ENCODE measurements at places on chromosomes 7 and 10. TPM values are rescaled to one million over a fixed set of nuclear protein-coding genes. Genes with fewer than 3 reads are reported as not detected.

The FAM170B gene
- total RNA-seq = not detected

The PRPS1L1 gene
- total RNA-seq = not detected

The EBLN1 gene
- total RNA-seq = not detected

The CYP3A5 gene
- total RNA-seq = 1.2 TPM

The PNLIPRP2 gene
- not detected for total RNA-seq

The SUN3 gene
- total RNA-seq = not detected

The PRLHR gene
- not detected for total RNA-seq

DNA sequence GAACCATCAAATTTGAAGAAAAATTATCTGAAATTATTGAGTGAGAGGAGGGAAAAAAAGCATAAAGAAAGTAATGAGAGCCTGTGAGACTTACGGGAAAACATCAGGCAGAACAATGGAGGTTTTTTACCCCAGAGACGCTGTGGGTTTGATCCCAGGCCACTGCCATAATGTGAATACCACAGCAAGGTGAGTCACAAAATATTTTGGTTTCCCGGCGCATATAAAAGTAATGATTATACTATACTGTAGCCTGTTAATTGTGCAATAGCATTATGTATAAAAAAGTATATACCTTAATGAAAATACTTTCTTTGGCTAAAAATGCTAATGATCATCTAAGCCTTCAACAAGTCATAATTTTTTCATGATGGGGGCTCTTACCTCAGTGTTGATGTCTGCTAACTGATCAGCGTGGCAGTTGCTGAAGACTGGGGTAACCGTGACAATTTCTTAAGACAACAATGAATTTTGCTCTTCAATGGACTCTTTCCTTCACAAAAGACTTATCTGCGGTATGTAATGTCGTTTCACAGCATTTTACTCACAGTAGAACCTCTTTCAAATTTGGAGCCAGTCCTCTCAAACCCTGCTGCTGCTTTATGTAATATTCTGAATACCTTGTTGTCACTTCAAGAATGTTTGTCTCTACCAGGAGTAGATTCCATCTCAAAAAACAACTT is 97.0 kb upstream of the FAM20C start:
- H3K4me1 ChIP-seq = no peaks in the 10 kb centered on the region
- no peak overlapping the region for H3K27ac ChIP-seq
- H3K4me3 ChIP-seq = no peak overlapping the region
- no peak for DNase-seq

GRCh38 chr10:2921956-2922680 is 145.2 kb upstream of the PFKP start:
- H3K36me3 ChIP-seq = no peaks in the 10 kb centered on the region
- no peak overlapping the region for H3K27ac ChIP-seq
- no peaks in the 10 kb centered on the region for H3K27me3 ChIP-seq
- DNase-seq = no peak

GRCh38 chr10:101690461-101690860 is 4.5 kb downstream of the FBXW4 start:
- no peaks in the 10 kb centered on the region for H3K36me3 ChIP-seq
- peak overlapping the region; percentile 67 for H3K27ac ChIP-seq
- no peaks in the 10 kb centered on the region for H3K4me1 ChIP-seq
- H3K27me3 ChIP-seq = no peaks in the 10 kb centered on the region
- DNase-seq = no peak

- H3K4me1 ChIP-seq = no peaks in the 10 kb centered on the region
- no peaks in the 10 kb centered on the region for H3K27me3 ChIP-seq
- no peak overlapping the region for H3K27ac ChIP-seq
- no peak overlapping the region for H3K4me3 ChIP-seq
- H3K36me3 ChIP-seq = no peaks in the 10 kb centered on the region
- no peak for DNase-seq
These were observed 17.8 kb upstream of the CCNJ start for GRCh38 chr10:96025566-96025965.

DNA sequence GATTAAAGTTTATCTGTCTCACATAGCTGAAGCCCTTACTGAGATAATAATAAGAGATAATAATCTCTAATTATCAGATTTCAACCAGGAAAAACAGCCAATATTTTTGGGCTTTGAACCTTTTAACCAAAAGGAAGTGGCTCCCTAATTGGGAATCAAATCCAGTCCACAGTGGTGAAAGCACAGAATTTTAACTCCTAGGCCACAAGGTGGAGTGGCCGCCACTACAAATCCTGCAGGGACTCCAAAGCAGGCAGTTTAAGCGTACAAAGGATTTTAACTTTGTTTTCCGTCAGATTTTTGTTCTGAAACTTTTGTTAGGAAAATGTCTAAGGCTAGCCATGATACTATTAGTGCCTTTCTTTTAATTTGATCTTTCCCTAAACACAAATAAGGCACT is 99.6 kb upstream of the CCNY start:
- no peak for DNase-seq
- no peaks in the 10 kb centered on the region for H3K4me1 ChIP-seq
- no peak overlapping the region for H3K27ac ChIP-seq
- H3K36me3 ChIP-seq = no peaks in the 10 kb centered on the region
- no peak overlapping the region for H3K4me3 ChIP-seq
- no peaks in the 10 kb centered on the region for H3K27me3 ChIP-seq

GRCh38 chr10:102335184-102335583 is 60.3 kb upstream of the NFKB2 start:
- H3K36me3 ChIP-seq = no peaks in the 10 kb centered on the region
- no peak overlapping the region for H3K4me3 ChIP-seq
- H3K27ac ChIP-seq = peak overlapping the region; percentile 34
- DNase-seq = peak; percentile 71
- peaks cover 25% of the 10 kb centered on the region for H3K4me1 ChIP-seq

- no peak overlapping the region for H3K27ac ChIP-seq
- H3K36me3 ChIP-seq = no peaks in the 10 kb centered on the region
- H3K4me1 ChIP-seq = peaks cover 26% of the 10 kb centered on the region
- H3K27me3 ChIP-seq = no peaks in the 10 kb centered on the region
- DNase-seq = no peak
These were observed 34.6 kb downstream of the ZEB1 start for GRCh38 chr10:31353574-31353973.

- no peak for DNase-seq
- H3K36me3 ChIP-seq = no peaks in the 10 kb centered on the region
- H3K27me3 ChIP-seq = no peaks in the 10 kb centered on the region
- H3K4me3 ChIP-seq = no peak overlapping the region
- no peak overlapping the region for H3K27ac ChIP-seq
These were observed 908.3 kb downstream of the GRID1 start for GRCh38 chr10:85458324-85458723.

GRCh38 chr10:127990846-127991542 is 84.1 kb downstream of the PTPRE start:
- DNase-seq = no peak
- no peaks in the 10 kb centered on the region for H3K4me1 ChIP-seq
- H3K27ac ChIP-seq = peak overlapping the region; percentile 65
- no peaks in the 10 kb centered on the region for H3K36me3 ChIP-seq
- no peak overlapping the region for H3K4me3 ChIP-seq
- no peaks in the 10 kb centered on the region for H3K27me3 ChIP-seq

GRCh38 chr7:74625446-74625845 is 32.1 kb upstream of the GTF2I start:
- H3K36me3 ChIP-seq = no peaks in the 10 kb centered on the region
- no peak for DNase-seq
- peaks cover 13% of the 10 kb centered on the region for H3K4me1 ChIP-seq
- no peak overlapping the region for H3K4me3 ChIP-seq
- no peaks in the 10 kb centered on the region for H3K27me3 ChIP-seq

GRCh38 chr7:7977774-7978173 is 9.2 kb downstream of the GLCCI1 start:
- no peaks in the 10 kb centered on the region for H3K36me3 ChIP-seq
- no peaks in the 10 kb centered on the region for H3K27me3 ChIP-seq
- H3K4me1 ChIP-seq = no peaks in the 10 kb centered on the region
- no peak overlapping the region for H3K4me3 ChIP-seq
- no peak for DNase-seq
- no peak overlapping the region for H3K27ac ChIP-seq

- peak; percentile 81 for DNase-seq
- H3K27ac ChIP-seq = no peak overlapping the region
- H3K27me3 ChIP-seq = no peaks in the 10 kb centered on the region
- H3K36me3 ChIP-seq = no peaks in the 10 kb centered on the region
These were observed 34.8 kb downstream of the GRID2IP start for GRCh38 chr7:6516387-6516983.

GRCh38 chr10:77629775-77630506 is 7.7 kb downstream of the KCNMA1 start:
- H3K36me3 ChIP-seq = no peaks in the 10 kb centered on the region
- no peak overlapping the region for H3K27ac ChIP-seq
- DNase-seq = no peak
- no peaks in the 10 kb centered on the region for H3K4me1 ChIP-seq

DNA sequence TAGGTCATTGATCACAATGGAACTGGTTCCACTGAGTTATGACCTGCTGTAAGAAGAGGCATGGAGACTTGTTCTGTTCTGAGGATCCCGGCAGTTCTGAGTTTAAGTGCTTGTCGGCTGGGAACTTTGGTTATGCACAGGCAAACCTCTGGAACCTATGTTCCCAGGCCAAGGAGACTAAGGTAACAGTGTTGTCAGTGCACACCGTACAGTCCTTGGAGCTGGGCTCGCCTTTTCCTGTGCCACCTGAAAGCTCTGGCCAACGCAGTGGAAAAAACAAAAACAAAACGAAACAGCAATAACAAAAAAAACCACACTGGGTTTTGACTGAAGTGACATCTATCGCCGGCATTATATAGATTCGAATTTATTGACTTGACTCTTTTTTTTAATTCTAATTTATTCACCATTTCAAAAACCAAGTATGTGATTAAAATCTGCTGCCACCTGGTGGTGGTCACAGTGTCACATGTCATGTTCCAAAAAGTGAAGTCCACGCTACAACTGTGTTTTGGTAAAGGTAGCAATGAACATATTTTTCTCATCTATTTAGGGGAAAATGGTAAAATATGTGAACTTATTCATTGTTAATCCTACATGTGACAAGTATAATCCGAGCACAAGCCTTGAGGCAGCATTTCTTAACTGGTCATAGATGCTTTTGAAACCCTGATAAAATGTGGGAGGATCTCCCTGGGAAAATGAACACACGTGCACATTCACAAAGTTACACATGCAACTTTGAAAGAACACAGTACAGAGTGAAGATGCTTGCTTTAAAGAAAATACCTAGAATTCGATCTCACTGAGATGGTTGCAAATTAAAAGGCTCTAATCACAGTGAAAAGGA is 113.8 kb upstream of the PPP2R2D start:
- no peak overlapping the region for H3K27ac ChIP-seq
- H3K4me1 ChIP-seq = no peaks in the 10 kb centered on the region
- H3K4me3 ChIP-seq = no peak overlapping the region
- no peak for DNase-seq
- no peaks in the 10 kb centered on the region for H3K36me3 ChIP-seq
- no peaks in the 10 kb centered on the region for H3K27me3 ChIP-seq

GRCh38 chr7:116120839-116121238 is 89.5 kb upstream of the TES start:
- DNase-seq = no peak
- no peaks in the 10 kb centered on the region for H3K4me1 ChIP-seq
- no peak overlapping the region for H3K4me3 ChIP-seq

DNA sequence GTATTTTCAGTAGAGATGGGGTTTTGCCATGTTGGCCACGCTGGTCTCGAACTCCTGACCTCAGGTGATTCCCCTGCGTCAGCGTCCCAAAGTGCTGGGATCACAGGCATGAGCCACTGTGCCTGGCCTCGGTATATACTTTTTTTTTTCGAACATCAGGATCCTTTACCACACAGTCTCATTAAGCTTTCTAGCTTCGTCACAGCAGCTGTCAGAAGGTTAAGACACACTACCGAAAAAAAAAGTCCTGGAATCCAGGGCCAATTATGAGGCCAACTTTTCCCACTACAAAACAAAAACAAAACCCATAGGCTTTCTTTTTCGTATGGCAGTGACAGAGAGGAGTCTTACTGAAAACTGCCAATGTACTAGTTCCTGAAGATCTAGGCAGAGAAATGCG is 30.7 kb downstream of the ZC3HC1 start:
- no peak overlapping the region for H3K27ac ChIP-seq
- peaks cover 6% of the 10 kb centered on the region for H3K4me1 ChIP-seq
- H3K36me3 ChIP-seq = peaks cover 61% of the 10 kb centered on the region
- H3K27me3 ChIP-seq = no peaks in the 10 kb centered on the region
- DNase-seq = no peak
- H3K4me3 ChIP-seq = no peak overlapping the region

DNA sequence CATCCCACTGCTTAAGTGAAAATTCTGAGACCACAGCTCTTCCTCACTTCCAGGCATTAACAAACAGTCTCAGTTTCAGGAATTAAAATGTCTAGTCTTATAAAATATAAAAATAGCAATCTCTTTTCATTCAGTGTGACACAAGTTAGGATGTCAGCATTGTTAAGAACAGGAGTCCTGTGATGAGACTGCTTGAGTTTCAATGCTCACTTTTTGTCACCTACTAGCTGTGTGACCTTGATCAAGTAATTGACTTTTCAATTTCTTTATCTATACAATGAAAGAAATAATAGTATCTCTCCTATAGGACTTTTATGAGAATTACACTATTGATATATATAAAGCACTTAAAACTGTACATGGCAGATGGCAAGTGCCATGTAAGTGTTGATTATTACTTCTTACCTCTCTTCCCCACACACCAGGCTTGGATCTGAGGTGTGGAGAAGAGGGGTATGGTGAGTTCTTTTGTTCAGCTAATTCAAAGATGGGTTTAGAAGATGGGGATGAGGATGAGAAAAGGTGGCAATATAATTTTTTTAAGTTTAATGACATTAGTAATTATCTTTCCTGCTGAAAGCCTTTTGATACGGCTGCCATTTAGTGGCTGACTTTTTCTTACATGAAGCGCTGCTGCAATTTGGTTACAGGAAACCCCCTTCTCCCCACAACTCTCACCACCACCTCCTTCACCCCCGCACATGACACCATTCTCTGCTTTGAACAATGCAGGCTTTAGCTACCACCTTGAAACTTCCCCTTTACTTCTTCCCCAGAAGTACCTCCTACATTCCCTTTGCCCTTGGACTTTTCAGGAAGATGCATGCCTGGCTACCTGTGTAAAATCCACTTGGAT is 20.8 kb upstream of the HYAL4 start:
- H3K36me3 ChIP-seq = no peaks in the 10 kb centered on the region
- H3K27ac ChIP-seq = no peak overlapping the region
- DNase-seq = no peak
- H3K4me1 ChIP-seq = no peaks in the 10 kb centered on the region
- H3K27me3 ChIP-seq = no peaks in the 10 kb centered on the region
